T-helper 1 cell (primary cell): ENCODE measurements at places on chromosomes 6 and 20.

DNA sequence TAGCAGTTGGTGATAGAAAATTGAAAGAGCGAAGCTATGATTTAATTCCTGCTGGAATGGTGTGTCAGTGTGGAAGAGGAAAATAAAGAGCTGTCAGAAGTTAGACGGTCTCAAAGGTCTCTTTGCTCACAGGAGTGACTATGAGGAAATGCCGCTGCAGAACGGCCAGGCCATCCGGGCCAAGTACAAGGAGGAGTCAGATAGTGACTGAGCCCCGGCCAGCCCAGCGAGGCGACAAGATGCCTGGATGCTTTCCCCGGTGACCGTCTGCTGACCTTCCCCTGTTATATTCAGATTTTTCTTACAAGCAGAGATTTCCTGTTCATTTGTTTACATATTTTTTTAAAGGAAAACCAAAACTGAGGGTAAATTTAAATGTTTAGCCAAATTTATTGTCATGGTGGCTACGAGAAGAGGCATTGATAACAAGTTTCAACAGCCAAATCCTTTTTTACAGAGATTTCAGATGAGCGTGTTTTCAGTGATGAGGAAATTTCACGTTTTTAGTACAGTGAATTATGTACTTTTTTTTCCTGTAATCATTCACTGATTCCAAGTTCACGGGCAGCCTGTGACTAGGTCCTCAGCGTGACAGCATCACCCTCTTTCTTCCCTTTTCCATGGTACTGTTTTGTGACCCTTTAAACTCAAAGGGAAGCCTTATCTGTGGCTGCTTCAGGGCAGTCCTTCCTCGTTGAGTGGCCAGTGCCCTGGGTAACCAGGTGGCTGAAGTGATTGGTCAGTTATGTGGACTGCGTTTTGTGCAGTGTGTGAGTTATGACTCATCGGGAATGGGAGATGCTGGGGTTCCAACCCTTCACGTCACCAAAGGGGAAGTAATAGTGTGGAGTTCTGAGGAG is 12.6 kb downstream of the DYNLT1 start:
- DNase-seq: no peak

- DNase-seq: no peak
These were observed 11.8 kb downstream of the MAS1 start for GRCh38 chr6:159902620-159903019.

- no peak for DNase-seq
These were observed 1.2 kb downstream of the DUSP22 start for GRCh38 chr6:293193-294174.

DNA sequence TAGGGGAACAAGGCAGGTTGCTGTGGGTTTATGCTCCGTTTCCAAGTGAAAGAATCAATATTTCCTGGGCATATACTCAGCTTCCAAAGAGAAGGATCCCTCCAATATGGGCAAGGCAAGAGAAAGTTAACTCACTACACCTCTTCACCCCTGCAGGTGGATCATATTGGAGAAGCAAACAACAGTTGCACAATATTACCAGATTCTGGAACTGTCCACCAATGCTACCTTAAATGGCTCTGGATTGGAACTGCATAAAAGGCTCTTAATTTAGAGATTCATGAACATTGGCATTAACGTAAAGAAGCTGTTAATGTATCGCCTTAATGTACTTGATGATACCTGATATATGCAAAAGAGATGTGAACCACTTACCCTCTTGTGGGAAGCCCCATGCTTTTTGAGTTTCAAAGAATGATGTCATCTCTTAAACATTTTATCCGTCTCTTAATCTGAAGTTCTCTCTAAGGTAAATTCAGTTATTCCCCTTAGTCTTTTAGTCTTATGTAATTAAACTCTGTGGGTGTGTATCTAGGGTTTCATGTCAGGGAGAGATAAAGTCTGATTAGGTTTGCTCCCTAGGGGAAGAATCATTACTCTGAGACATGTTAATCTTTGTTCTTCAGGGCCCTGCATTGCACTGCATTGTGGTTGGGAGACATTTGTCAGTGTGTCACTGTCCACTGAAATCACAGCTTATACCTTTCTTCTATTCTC is 99.5 kb downstream of the PHACTR1 start:
- no peak for DNase-seq

- peak; percentile 43 for DNase-seq
These were observed 7.2 kb downstream of the HLA-G start for GRCh38 chr6:29834564-29835436.

GRCh38 chr20:38343311-38344106 is 2.8 kb upstream of the LBP start:
- DNase-seq: no peak

GRCh38 chr6:75203721-75204120 is 2.1 kb downstream of the COL12A1 start:
- DNase-seq: no peak

- no peak for DNase-seq
These were observed 276.8 kb downstream of the NRN1 start for GRCh38 chr6:5729813-5730517.

GRCh38 chr6:36445621-36446020 is 2.8 kb downstream of the KCTD20 start:
- DNase-seq: no peak

DNA sequence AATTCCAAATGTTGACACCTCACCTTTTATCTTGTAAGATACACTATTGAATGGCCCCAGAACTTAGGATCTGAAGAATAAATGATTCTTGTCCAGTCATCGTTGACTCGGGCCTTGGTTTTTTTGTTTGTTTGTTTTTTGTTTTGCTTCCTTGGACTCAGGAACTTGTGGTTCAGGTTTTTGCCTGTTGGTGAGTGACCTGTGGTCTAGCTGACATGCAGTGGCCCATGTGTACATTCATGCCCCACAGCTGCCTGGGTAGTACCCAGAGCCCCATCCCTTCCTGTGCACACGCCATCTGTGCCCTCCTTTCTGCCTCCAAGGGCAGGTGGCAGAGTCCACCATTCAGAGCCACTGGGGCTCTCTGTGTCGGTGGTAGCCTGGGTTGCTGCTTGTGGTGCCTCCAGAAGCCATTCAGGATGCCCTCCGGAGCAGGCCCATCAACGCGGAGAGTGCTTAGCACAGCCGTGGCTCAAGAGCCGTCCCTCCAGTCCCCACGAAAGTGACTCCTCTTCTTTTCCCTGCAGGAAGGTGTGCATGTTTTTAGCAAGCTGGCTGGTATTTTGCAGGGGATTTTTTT is 85.9 kb downstream of the SYNJ2 start:
- no peak for DNase-seq

GRCh38 chr6:156282087-156282486 is 495.1 kb upstream of the ARID1B start:
- no peak for DNase-seq

- no peak for DNase-seq
These were observed 50.0 kb upstream of the DTNBP1 start for GRCh38 chr6:15712797-15713196.

- no peak for DNase-seq
These were observed 11.9 kb upstream of the STK38 start for GRCh38 chr6:36559011-36559793.

- no peak for DNase-seq
These were observed 55.6 kb downstream of the FAM120B start for GRCh38 chr6:170362121-170362520.

- no peak for DNase-seq
These were observed 157.7 kb upstream of the B3GAT2 start for GRCh38 chr6:71114544-71114943.

DNA sequence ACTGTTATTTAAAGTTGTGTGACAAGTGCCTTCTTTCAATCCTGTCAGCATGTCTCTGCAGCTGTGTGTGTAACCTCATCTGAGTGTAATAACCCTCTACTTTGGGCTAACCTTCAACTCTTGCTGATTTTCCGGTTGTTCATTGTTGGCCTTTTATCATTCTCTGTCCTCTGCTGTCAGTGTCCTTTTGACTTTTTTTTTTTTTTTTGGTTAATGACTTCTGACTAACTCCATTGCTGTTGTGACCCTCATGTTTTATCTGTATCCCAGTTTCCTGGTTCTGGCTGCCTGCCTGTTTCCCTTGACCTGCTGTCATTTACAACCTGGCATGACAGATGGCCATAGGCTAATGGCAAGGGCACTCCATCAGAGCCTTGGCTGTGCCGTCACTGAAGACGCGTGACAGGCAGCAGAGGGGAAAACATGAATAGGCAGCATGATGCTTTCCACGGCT is 145.7 kb upstream of the MAN1A1 start:
- DNase-seq: no peak

- no peak for DNase-seq
These were observed 446.0 kb downstream of the QKI start for GRCh38 chr6:163860287-163861081.

DNA sequence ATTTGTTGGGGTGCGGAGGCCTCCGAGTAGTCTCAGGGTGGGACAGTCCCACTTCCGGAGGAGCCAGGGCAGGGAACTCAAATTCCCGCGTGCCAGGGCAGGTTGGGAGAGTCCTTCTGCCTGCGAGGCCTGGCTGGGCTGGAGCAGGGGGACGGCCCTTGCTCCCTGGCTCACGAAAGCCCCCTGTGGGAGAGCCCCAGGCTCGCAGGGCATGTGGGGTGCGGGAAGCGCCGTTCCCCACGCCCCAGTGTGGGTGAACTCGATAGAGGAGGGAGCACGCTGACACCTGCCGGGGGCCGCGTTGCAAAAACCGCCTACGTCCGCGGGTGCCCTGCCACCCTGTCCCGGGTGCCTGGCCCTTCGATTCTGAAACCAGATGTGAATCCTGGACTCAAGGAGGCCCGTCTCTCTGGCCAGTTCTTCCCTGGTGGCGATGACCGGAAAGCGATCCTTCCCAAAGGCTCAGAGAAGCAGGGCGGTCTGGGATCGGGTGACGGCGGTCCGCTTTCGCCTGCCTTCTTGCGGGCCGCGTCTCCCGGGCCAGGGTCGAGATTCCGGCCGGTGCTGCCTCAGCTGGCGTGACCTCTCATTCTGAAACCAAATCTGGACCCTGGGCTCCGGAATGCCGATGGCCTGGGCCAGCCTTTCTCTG is 1846.5 kb upstream of the DEFB115 start:
- no peak for DNase-seq

GRCh38 chr6:151018046-151018445 is 152.5 kb downstream of the MTHFD1L start:
- DNase-seq: no peak

- DNase-seq: no peak
These were observed 27.2 kb downstream of the DUSP22 start for GRCh38 chr6:319177-320131.

DNA sequence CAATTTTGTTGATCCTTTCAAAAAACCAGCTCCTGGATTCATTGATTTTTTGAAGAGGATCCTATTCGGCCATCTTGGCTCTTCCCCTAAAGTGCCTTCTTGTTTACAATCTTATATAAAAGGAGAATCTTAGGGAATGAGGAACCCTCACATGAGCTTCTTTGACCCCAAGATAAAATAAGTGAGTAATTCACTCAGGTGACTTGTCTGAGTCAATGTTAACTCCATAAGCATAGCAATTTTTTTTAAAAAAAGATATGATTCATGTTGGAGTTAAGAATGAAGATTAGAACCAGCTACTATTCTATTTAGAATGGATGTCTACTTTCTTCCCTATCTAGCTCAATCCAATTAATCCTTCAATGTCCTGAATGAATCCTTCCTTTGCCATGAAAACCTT is 21.0 kb downstream of the WASF1 start:
- no peak for DNase-seq
